ENCODE measurements at places on chromosomes 6 and 20.
A peak's percentile ranks its signal among the peaks of the same experiment; 100 is the strongest.

DNA sequence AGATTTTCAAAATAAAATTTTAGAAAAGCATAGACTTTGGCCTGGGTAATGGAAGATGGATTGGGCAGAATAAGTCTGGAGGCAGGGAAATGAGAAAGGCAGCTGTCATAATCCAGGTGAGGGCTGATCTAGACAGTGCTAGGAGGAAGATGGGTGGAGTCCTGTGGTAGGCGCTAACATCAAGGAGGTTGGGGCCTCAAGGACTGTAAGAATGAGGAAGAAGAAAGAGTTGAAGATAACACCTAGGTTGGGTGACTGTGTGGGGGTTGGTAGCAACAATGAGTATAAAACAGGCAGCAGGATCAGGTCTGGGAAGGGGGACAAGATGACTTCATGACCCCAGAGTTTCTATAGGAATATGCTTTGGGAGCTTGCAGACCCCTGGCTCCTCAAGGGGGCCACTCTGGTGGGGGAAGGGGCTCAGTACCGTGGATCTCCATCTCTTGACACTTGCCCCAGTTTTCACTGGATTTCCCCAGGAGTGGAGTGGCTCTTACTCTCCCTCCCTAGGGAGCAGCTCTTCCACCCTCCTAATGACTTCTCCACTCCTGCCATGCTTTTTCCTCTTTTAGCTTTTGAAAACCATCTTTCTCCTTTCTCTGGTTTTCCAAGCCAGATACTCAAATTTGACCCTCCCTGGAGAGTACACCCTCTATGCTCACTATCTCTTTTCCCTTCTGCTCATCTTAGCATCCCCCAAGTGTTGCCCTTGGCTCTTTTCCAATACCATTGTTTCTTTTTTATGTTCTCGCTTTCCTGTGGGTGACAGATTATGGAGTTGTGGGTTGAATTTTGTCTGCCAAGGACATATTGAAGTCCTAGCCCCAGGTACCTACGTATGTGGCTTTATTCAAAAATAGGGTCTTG lies 14.8 kb downstream of the TRIM31 start:
- DNase-seq, result no peak

DNA sequence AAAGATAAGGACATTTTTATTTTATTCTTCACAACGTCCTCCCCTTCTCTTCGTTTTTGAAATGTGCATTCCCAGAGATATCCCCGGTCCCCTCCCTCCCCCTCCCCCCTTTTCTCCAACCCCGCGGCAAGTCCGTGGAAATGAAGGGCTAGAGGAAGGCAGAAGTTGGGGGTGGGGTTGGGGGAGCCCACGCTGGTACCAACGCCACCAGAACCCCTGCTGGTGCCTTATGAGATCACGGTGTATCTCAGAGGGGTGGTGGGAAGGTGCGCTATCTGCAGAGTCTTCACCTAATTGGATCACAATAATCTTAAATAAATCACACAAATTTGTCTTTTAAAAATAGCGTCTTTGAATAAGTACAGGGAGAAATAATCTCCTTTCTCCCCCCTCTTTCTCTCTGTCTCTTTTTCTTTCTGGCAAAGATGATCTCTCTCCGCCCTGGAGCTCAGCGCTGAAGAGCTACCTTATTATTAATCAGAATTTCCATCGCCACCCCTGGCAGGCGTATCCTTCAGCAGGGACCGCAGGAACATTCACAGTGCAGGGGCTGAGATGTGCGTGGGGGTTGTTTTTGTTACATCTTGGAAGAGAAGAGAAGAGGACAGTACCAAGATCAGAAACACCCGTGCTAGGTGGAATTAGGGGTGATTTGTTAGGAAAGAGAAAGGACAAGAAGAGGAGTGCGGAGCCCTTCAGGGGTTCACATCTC lies 915 bp downstream of the CLVS2 start:
- no peak for DNase-seq

DNA sequence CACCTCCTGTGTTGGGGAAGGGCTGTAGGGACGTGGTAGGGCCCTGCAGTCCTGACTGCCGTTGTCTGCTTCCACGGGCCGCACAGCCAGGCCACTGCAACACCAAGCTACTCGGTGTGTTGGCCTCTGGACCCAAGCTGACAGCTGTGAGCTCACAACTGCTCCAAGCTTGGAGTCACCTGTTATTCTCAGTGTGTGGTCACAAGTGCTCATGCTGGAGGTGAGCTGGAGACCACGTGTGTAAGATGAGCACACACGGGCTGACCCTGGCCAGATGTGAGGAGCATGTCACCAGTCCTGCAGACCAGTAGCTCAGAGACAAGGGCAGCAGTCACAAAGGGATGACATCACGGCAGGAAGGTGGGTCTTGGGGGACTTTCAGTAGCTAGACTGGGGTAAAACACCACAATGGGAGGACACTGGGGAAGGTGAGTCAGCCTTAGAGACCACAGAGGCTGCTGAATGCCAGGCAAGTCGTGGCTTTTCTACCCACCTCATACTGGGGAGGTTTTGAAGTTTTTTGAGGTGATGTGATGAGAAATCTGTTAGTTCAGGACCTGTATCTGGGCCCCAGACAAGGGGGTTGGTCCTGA lies 87.3 kb downstream of the FAM120B start:
- no peak for DNase-seq

DNA sequence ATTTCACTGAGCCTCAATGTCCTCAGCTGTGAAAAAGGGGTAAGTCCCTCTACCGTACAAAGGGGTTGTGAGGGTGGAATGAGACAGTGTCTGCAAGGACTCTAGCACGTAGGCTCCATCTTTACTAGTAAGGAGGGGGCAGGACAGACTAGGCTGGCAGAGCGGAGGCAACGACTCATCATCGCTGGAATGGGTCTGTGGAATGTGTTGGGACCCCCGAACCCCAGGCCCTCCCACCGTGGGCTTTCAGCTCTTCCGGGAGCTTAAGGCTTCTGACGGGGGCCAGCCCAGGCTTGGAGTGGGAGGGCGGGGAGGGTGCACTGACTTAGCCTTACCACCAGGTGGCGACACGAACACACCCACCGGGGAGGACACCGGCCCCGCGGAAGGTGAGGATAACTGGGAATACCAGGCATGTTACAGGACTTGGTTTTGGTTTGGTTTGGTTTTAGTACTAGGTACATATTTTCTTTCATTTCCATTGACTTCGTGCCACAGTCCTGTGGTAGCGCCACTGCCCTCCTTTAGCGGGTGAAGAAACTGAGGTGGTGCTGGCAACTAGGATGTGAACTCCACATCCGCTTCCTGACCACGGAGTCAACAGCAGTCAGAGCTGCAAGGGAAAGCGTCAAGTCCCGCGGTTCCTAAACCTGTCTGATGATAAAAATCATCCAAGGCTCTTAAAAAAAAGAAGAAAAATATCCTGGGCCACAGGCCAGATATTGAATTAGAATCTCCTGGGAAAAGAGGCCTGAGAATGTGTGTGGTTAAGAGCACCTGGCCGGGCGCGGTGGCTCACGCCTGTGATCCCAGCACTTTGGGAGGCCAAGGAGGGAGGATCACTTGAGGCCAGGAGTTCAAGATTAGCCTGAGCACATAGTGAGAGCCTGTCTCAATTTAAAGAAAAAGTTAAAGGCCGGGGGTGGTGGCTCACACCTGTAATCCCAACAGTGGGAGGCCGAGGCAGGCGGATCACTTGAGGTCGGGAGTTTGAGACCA lies 10.3 kb upstream of the TULP1 start:
- peak; percentile 75 for DNase-seq

- no peak for DNase-seq
Measured at GRCh38 chr20:43900121-43900466, 14.6 kb upstream of the TOX2 start.

- no peak for DNase-seq
Measured at GRCh38 chr20:23267909-23268308, 82.7 kb upstream of the NXT1 start.

- peak; percentile 5 for DNase-seq
Measured at GRCh38 chr6:84967389-84967788, 203.0 kb upstream of the TBX18 start.

- DNase-seq, result no peak
Measured at GRCh38 chr6:25844518-25844917, 12.7 kb upstream of the SLC17A1 start.

GRCh38 chr6:156943166-156943565 lies 166.0 kb downstream of the ARID1B start:
- DNase-seq, result no peak

DNA sequence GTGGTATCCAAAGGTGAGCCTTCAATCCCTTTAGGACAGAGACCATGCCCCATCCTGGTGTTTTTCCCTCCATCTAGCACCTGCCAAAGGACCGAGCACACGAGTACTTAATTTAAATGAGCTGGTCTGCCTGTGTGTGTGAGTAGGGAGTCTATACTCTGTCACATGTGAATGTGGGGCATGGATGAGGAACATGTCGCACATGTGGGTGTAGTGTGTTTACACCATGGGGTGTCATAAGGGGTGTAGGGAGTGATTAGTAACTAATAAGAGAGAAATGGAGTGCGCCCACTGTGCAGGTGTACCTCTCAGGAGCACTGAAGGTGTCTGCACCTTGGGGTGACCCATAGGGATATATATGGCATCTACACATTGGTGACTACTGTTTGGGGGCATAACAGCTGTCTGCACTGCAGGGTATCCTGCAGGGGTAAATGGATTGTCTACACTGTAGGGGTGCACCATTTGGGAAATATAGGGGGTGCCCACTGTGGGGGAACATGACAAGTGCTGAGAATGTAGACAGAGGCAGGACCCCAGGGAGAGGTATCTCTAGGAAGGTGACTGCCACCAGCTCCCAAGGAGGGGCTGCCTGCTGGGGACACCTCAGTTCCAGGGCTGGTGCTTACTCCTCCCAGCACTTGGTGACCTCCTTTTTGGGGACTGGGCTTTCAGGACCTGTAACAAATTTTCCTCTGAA lies 53.5 kb downstream of the EBF4 start:
- no peak for DNase-seq

- no peak for DNase-seq
Measured at GRCh38 chr20:21780528-21780927, 75.1 kb downstream of the PAX1 start.

DNA sequence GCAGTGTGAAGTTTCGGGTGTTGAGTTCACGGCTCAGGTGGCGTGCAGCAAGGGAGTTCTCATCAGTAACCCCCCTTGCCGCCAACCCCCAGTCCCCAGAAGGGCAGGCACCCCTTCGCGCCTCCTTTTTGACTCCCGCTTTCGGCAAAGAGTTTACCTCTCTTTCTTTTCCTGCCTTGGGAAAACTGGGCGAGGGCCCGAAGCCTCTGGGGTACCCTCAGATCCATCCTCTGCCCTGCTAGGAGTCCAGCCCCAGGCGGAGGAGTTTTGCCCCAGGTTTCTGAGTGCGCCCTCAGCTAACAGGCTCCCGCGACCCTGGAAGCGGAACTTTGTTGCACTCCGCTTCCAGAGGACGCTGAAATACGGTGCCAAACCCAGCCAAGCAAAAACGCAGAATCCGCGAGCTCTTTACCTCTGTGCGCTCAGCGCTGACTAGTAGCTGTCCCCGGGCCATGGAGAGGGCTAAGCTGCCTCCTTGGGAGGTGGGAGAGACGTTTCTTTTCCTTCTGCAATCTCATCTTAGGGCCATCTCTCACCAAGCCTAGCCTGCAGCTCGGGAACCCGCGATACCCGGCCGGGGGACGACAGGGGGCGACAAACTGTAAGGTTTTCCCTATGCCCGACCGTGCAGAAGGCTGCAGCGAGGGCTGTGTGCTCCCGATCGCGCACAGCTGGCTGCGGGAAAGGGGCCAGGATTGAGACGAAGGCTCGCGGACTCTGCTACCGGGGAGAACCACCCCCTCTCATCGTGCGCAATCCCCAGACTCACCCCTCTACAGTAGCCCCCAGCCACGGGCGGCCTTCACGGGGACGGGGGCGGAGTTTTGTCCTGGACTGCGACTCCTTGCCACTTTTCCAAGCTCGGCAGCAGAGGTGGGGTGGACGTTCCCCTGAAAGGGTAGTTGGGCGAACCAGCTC lies 2.7 kb upstream of the PAX1 start:
- peak; percentile 80 for DNase-seq

DNA sequence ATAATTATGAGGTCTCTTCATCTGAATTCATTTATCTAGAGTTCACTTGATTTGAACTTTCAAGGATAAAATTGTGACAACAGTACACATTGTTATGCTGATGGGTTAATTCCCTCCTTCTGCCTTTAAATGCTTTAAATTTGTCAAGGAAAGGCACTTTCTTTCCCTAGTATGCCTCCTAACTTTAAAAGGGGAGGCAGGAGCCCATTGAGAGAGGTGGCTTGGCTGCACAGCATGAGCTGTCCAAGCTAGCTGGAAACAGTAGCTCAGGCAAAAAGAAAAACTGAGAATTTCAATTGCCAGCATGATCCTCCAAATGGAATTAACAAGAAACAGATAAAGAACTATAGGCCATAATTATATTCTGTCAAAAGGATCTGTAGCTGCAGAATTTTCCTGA lies 243.3 kb upstream of the GRIK2 start:
- no peak for DNase-seq

DNA sequence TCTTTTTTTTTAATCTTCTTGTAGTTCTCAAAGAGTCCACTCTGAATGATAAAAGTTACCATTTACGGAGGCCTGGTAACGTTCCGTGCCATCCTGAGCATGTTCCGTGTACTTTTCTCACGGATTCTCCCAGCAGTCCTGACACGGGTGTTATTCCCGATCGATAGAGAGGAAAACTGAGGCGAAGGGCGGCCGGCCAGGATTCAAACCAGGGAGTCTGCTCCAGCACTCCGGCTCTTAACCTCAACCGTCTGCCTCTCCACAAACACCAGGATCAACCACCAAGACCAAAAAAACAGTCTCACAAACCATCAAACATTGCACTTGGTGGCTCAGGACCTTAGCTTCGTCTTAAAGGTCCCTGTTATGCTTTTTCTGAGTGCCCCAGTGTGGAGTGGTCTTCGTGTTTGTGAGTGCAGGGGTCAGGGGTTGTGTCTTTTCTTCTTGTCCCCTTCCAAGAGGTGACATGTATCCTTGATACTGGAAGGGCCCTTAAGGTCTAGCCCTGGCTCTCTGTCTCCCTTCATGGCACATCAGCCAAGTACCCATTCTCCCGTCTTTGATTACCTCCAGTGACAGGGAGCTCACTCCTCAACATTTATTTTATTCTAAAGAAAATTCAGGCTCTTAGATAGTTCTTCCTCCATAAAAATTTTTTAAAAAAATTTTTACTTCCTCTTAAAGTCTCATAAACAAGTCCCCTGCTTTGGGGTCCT lies 35.1 kb downstream of the SRC start:
- no peak for DNase-seq

DNA sequence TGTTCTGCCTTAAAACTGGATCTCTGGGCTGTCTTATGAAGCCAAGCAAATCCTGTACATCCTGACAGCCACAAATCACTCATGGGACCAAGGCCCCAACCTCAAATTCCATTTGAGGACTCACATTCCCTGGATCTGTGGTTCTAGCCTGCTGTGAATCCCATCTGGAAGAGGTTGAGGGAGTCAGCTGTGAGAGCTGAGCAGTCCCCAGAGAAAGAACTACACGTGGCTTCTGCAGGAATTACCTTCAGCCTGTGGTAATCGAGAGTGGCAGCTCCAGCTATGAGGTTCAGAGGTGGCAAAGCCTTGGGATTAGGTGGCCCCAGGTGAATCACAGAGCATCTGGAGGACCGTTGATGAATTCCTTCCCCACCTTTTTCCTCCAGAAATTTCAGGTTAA lies 245.2 kb downstream of the SLC24A3 start:
- DNase-seq, result no peak
